ENCODE measurements at places on chromosomes 11 and 22. TPM values are rescaled to one million over a fixed set of nuclear protein-coding genes. Genes with fewer than 3 reads are reported as not detected.

RBFOX2 gene
- total RNA-seq, result 58.1 TPM

DNA sequence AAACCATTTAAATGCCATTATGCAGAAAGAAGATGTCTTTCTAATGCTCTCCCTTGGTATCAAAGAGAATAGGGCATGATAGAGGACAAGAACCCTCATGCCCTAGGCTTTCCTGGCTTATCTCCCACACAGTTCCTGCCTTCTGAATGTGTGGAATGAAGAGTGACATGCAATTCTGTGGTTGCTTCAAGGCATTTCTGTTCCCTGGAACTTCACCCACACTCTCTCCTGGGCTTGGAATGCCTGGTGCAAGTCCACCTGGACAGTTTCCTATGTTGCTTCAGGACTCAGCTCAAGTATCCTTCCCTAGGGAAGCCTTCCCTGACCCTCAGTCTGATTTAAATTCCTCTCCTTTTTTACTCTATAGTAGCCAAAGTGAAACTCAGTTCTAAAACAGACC is 53.8 kb upstream of the DRD2 start:
- no peaks in the 10 kb centered on the region for H3K27me3 ChIP-seq
- H3K27ac ChIP-seq, result no peak overlapping the region
- peak; percentile 57 for DNase-seq
- no peaks in the 10 kb centered on the region for H3K36me3 ChIP-seq
- H3K4me1 ChIP-seq, result peaks cover 2% of the 10 kb centered on the region
- H3K4me3 ChIP-seq, result no peak overlapping the region

GRCh38 chr22:38462960-38463784 is 4.7 kb upstream of the KDELR3 start:
- no peaks in the 10 kb centered on the region for H3K27me3 ChIP-seq
- no peak overlapping the region for H3K27ac ChIP-seq
- peaks cover 15% of the 10 kb centered on the region for H3K4me1 ChIP-seq

GRCh38 chr11:88179141-88179540 is 3.9 kb upstream of the RAB38 start:
- H3K27me3 ChIP-seq, result no peaks in the 10 kb centered on the region
- no peaks in the 10 kb centered on the region for H3K4me1 ChIP-seq
- H3K27ac ChIP-seq, result no peak overlapping the region
- H3K36me3 ChIP-seq, result no peaks in the 10 kb centered on the region
- no peak for DNase-seq

PARVG gene
- 19.9 TPM for total RNA-seq

DNA sequence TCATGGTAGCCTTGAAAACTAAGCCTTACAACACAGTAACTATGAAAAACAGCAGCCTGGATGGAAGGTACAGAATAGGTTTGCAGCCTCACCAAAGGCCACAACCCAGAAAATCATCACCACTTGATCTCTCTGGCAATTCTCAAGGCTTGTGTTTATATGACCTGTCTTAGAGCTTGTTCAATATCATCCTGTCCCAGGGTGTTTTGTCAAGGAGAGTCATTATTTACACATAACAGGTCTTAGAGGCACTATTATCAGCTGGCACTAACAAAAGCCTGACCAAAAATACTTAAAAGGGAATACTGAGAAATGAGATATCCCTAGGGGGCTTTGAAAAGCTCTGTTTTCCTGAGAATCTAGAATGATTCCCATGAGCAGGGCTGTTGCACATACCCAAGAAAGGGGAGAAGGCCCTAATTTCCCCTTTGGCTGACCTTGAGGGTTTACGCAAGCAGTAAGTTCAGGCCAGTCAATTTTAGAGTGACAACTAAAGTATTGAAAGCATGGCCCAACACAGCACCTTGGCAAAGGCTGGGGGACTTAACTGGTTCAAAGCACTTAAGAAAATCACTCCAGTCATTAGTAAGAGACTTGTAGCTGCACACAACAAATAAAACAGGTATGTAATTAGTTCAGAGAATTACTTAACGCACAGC is 7.9 kb downstream of the SC5D start:
- H3K27me3 ChIP-seq, result no peaks in the 10 kb centered on the region
- H3K27ac ChIP-seq, result no peak overlapping the region
- no peaks in the 10 kb centered on the region for H3K4me1 ChIP-seq
- no peak for DNase-seq
- peaks cover 12% of the 10 kb centered on the region for H3K36me3 ChIP-seq

DNA sequence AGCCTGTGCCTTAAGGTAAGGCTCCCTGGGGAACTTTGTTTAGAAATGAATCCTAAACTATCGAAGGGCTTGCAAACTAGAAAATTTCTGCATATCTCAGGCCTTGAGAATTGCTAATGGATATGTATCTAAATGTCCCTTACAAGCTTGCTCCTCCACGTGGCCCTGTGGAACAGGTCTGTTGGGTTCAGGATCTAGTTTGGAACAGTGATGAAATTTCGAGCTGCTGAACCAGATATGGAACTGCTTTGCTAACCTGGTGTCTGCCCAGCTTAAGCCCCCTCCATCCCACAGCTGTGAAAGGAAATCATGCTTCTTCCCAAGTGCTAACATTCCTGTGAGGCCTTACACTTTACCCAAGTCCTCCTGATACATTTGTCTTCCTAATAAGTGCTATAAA is 11.6 kb downstream of the SREBF2 start:
- DNase-seq, result no peak
- H3K4me1 ChIP-seq, result peaks cover 4% of the 10 kb centered on the region
- H3K4me3 ChIP-seq, result no peak overlapping the region
- no peaks in the 10 kb centered on the region for H3K36me3 ChIP-seq

OLFML1 gene
- total RNA-seq, result 10.7 TPM

- H3K36me3 ChIP-seq, result peaks cover 64% of the 10 kb centered on the region
- H3K4me3 ChIP-seq, result peak overlapping the region; percentile 100
- DNase-seq, result peak; percentile 99
- H3K27me3 ChIP-seq, result no peaks in the 10 kb centered on the region
- H3K4me1 ChIP-seq, result peaks cover 27% of the 10 kb centered on the region
These were observed 609 bp upstream of the ATF4 start for GRCh38 chr22:39519681-39520225.

DNA sequence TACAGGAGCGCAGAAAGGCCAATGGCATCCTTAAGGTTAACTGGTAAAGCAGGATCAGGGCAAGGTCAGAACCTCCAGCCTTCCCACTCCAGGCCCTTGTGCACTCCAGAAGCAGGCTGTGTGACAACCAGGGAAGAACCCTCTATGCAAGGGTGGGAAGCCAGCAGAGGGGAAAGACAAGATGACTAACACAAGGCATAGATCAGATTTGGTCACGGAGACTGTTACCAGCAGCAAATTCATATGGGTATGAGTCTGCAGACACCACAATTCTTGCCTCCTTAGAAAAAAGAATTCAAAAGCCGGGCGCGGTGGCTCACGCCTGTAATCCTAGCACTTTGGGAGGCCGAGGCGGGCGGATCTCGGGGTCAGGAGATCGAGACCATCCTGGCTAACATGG is 39.8 kb upstream of the MTNR1B start:
- H3K27ac ChIP-seq, result no peak overlapping the region
- no peaks in the 10 kb centered on the region for H3K27me3 ChIP-seq
- no peak overlapping the region for H3K4me3 ChIP-seq
- no peaks in the 10 kb centered on the region for H3K4me1 ChIP-seq

SCN3B gene
- 4.7 TPM for total RNA-seq

SMTNL1 gene
- not detected for total RNA-seq

- H3K4me1 ChIP-seq, result peaks cover 5% of the 10 kb centered on the region
- no peaks in the 10 kb centered on the region for H3K36me3 ChIP-seq
- no peaks in the 10 kb centered on the region for H3K27me3 ChIP-seq
- no peak for DNase-seq
These were observed 70.8 kb downstream of the GAB2 start for GRCh38 chr11:78346799-78347198.

DEPDC7 gene
- total RNA-seq, result not detected

DNA sequence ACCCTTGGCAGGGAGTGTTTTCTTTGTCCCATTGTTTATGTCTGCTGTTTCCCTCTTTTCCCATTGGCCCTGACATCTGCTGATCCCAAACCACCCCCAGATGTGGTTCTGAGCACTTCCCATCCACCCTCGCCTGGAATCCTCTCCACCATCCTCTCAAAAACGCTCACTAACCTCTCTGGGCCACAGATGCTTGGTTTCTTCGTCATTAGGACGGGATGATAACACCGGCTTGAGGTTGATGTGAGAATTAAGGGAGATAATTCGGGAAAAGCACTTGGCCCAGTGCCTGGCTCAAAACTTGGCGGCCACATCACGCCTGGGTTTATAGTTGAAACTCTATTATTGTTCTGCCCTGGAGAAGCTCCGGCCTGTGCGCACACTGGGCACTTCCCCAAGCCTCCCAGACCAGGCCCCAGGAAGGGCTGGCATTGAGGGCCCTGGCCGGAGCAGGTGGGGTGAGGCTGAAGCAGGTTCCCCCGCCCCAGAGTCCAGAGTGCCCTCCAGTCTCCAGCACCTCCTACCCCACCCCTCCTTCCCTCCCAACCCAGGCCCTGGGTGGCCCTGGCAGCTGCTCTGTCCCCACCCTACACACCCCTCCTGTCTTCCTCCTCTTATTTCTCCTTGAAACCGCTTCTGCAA is 63.7 kb downstream of the CYTH4 start:
- H3K4me3 ChIP-seq, result no peak overlapping the region
- no peaks in the 10 kb centered on the region for H3K27me3 ChIP-seq
- no peaks in the 10 kb centered on the region for H3K4me1 ChIP-seq
- no peak overlapping the region for H3K27ac ChIP-seq

GPHA2 gene
- not detected for total RNA-seq

GRCh38 chr11:660681-661444 is 23.8 kb downstream of the DRD4 start:
- no peak for DNase-seq
- H3K4me1 ChIP-seq, result no peaks in the 10 kb centered on the region
- no peaks in the 10 kb centered on the region for H3K27me3 ChIP-seq
- no peak overlapping the region for H3K4me3 ChIP-seq
- H3K27ac ChIP-seq, result no peak overlapping the region
- H3K36me3 ChIP-seq, result peaks cover 35% of the 10 kb centered on the region

DNA sequence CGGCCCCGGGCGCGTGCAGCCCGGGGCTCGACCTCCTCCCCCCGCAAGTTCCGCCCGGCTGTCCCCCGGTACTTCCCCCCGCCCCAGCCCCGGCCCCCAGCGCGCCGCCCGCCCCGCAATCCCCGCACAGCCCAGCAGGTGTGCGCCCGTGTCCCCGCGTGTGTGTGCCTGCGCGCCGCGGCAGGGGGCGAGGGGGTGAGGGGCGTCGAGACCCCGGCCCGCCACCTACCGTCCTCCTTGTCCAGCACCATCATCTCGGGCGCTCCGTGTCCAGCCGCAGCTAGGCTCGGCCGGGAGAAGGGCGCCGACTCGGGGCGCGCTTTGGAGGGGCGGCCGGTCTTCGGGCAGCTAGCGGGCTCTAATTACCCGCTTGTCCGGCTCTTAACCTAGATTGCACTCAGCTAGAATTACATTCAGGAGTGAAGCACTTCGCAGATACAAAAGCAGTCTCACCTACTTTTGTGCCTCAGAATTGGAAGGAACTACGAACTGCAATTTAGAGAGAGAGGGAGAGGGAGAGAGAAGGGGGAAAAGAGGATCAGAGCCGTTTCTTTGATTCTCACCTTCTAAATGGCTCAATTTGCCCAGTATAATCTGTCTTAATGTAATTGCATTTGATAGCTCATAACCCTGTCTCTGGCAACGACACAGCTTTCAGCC is 439 bp downstream of the LMO1 start:
- no peaks in the 10 kb centered on the region for H3K36me3 ChIP-seq
- no peak overlapping the region for H3K27ac ChIP-seq
- peaks cover 12% of the 10 kb centered on the region for H3K4me1 ChIP-seq

- H3K27me3 ChIP-seq, result no peaks in the 10 kb centered on the region
- H3K4me1 ChIP-seq, result no peaks in the 10 kb centered on the region
- DNase-seq, result no peak
- no peak overlapping the region for H3K27ac ChIP-seq
- H3K4me3 ChIP-seq, result no peak overlapping the region
- no peaks in the 10 kb centered on the region for H3K36me3 ChIP-seq
These were observed 15.8 kb upstream of the SLC36A4 start for GRCh38 chr11:93213622-93214021.

GRCh38 chr22:30048681-30049080 is 31.6 kb upstream of the HORMAD2 start:
- no peak overlapping the region for H3K4me3 ChIP-seq
- no peak for DNase-seq
- no peaks in the 10 kb centered on the region for H3K27me3 ChIP-seq
- H3K36me3 ChIP-seq, result no peaks in the 10 kb centered on the region

- no peak for DNase-seq
- H3K27ac ChIP-seq, result no peak overlapping the region
- no peaks in the 10 kb centered on the region for H3K27me3 ChIP-seq
- H3K36me3 ChIP-seq, result no peaks in the 10 kb centered on the region
These were observed 34.2 kb upstream of the NRIP3 start for GRCh38 chr11:9037963-9038362.

PTPN5 gene
- 6.7 TPM for total RNA-seq

STIM1 gene
- total RNA-seq, result 48.1 TPM

CHRNA10 gene
- total RNA-seq, result not detected

MPZL2 gene
- 53.0 TPM for total RNA-seq

DNA sequence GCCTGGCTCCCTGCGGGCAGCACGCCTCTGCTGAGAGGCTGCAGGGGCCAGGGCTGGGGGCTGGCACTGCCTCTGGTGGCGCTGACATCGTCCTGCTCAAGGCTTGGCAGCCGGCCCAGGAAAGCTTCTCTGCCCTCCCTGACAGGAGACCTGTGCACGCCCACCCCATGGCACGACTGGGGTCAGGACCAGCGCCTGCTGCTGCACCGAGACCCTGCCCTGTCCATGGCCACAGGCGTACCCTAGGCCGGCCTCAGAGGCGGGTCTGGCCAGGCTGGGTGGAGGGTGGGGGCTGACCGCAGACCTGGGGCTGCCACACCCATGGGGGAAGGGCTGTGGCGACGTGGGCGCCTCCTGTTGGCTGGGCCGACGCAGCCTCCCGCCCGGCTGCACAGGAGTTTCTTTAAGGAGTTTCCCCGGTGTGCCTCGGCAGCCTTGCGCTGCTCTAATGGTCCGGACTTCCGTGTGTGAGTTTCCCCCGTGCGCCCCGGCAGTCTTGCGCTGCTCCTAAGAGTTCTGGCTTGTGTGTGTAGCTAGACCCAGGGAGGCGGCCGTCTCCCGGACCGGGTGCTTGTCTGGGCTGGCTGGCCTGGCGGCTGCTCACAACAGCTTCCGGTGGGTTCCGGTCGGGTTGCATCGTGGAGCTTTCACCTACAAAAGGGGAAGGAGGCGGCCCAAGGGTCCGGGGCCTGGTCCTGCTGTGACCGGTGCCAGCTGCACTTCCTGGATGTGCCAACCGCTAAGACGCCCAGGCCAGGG is 4.6 kb downstream of the TRABD start:
- peak overlapping the region; percentile 58 for H3K4me3 ChIP-seq
- DNase-seq, result peak; percentile 62
- no peaks in the 10 kb centered on the region for H3K27me3 ChIP-seq
- peak overlapping the region; percentile 77 for H3K27ac ChIP-seq
- H3K36me3 ChIP-seq, result peaks cover 13% of the 10 kb centered on the region

F2 gene
- 2.6 TPM for total RNA-seq

- DNase-seq, result no peak
- no peaks in the 10 kb centered on the region for H3K27me3 ChIP-seq
- no peak overlapping the region for H3K4me3 ChIP-seq
- H3K4me1 ChIP-seq, result no peaks in the 10 kb centered on the region
- no peaks in the 10 kb centered on the region for H3K36me3 ChIP-seq
These were observed 230.0 kb upstream of the MTNR1B start for GRCh38 chr11:92739491-92739890.

SEC14L6 gene
- total RNA-seq, result not detected

Measured in ascending aorta (tissue), 2 donors.